Suppressor macrophage treated with lipopolysaccharide for 4 hours (primary cell): ENCODE measurements at places on chromosomes 11 and 22.
A peak's percentile ranks its signal among the peaks of the same experiment; 100 is the strongest.

DNA sequence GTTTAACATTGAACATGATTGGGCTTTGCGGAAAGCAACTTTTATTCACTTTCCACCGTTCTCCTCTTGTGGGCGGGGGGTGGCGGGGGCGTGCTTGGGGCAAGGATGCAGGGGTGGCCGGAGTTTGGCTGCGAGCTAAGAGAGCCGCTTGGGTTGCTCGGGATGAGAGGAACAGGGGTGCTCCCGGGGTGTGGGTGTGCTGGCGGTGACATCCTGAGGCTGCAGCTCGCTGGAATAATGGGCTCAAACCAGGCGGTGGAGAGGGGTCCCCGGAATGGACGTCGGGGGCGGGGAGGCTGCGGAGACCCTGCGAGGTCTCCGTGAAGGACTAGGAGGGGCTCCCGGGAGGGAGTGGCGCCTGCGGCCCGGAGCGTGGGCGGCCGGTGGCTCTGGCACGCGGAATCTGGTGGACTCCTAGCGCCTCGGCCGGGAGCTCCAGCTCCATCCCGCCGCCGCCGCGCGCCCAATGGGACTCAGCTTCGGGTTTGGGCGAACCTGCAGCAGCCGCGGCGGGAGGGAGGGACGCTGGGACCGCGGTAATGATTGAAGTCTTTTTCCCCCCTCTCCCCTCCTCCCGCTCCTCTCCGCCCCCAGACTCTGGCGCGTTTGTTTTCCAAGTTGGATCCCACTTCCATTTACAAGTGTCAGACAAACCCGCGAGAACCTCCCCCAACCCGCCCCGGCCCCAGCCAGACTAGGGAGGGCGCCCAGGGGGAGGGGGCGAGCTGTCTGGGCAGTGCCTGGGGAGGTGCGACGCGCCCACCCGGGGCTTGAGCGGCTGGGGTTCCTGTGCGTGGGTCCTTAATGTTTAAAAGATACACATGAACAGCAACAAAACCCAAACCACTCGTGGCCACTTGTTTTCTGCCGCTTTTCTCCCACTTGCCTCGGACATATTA lies 2.0 kb downstream of the FAT3 start:
- DNase-seq = no peak

GRCh38 chr11:70016666-70017367 lies 61.3 kb upstream of the ANO1 start:
- DNase-seq = no peak

GRCh38 chr22:23357053-23357452 lies 176.7 kb downstream of the BCR start:
- no peak for DNase-seq

DNA sequence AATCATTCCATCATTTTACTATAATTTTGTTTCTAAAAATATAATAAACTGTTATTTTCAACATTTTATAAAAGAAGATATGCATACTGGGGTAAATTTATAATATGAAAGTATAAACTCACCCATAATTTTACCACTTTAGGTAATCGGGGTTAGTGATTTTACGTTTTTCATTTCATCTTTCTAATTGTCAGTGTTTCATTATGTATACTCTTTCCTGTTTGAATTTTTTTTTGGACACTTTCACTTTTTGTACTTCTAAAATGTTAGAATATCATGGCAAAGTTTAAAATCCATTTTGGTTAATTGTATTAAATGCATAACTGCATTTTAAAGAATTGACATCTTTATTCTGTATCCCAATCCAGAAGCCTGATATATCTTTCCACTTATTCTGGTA lies 115.8 kb downstream of the METTL15 start:
- no peak for DNase-seq

DNA sequence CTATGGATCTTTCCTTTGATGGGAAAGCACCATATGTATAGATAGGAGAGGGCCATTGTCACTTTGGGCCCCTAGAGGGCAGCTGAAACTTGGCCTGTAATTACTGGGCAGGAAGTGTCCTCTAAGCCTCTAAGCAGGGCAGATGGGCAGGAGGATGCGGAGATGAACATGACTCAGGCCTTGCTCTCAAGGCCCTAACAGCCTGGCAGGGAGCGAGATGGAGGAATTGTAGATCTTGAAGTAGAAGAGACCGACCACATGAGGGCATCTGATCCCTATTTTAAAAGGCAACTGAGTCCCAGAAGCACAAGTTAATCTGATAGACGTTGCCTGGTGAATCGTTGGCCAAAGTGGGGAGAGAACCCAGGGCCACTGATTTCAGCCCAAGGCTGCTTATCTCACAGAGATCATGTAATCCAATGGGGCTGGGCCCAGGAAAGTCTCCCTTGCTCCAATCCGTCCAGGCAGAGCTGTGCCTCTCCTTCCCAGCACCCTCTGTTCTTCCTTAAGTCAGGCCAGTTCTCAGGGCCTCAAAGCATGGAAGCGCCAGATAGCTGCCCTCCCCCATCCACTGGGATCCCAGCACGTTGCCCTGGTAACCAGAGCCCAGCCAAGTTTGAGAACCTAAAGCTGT lies 2.5 kb upstream of the SEPTIN3 start:
- DNase-seq = peak; percentile 88

DNA sequence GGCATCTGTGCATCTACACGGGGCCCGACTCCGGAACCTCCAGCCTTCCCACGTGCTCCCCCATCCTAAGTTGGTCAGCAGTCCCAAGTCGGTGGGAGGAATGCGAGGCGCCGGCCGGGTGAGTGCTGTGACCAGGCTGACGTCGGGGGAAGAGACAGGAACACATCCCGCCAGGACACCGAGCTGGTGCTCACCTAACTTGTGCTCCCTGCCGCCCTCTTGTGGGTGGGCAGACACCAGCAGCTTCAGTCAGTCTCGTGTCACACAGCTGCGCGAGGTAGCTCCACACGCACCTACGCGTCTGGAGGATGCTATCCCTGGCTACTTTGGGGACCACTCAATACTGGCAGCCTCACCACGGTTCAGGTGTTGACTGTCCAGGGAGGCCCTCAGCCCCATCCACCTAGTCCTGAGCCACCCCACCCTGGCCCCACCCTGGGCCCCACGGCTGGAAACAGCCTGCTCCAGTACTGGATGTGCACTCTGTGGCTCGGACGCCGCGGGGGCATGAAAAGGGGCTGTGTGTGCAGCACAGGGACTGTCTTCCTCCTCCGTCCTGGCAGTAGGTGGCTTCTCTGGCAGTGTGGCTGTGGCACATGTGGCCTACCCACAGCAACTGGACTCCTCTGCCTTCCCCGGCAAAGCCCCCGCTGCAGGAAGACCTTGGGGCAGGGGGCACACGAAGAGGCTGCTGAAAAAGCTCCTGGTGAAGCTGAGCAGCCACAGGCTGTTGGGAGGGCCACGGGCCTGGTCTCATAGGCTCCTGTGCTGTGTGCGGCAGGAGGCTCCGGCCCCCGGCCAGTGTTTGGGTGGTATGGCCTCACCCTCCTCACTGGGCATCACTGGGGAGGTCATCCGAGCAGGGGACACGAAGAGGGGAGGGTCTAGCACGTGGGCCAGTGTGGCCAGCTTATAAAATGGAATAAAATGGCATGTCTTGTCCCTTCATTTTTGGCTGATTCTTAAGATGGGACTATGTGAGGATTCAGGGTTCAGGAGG lies 11.2 kb upstream of the BID start:
- peak; percentile 79 for DNase-seq

GRCh38 chr22:49587421-49587820 lies 240.3 kb downstream of the BRD1 start:
- DNase-seq = no peak

- DNase-seq = no peak
Measured at GRCh38 chr22:41429232-41429950, 17.2 kb downstream of the TOB2 start.

DNA sequence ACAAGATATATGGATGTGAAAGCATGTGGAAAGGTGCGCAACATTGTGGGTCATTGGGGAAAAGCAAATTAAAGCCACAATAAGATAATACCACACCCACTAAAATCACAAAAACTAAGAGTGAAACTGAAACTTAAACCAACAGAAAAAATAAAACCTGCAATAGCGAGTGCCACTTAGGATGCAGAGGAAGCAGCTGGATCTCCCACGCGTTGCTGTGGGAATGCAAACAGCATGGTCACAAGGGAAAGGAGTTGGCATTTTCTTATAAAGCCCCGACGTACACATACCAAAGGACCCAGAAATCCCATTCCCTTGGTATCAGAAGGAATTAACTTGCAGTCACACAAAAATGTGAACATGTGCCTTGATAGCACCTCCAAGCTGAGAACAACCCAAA lies 712.0 kb downstream of the TBC1D22A start:
- DNase-seq = peak; percentile 2

- DNase-seq = peak; percentile 82
Measured at GRCh38 chr22:38202437-38203089, 769 bp downstream of the MAFF start.

DNA sequence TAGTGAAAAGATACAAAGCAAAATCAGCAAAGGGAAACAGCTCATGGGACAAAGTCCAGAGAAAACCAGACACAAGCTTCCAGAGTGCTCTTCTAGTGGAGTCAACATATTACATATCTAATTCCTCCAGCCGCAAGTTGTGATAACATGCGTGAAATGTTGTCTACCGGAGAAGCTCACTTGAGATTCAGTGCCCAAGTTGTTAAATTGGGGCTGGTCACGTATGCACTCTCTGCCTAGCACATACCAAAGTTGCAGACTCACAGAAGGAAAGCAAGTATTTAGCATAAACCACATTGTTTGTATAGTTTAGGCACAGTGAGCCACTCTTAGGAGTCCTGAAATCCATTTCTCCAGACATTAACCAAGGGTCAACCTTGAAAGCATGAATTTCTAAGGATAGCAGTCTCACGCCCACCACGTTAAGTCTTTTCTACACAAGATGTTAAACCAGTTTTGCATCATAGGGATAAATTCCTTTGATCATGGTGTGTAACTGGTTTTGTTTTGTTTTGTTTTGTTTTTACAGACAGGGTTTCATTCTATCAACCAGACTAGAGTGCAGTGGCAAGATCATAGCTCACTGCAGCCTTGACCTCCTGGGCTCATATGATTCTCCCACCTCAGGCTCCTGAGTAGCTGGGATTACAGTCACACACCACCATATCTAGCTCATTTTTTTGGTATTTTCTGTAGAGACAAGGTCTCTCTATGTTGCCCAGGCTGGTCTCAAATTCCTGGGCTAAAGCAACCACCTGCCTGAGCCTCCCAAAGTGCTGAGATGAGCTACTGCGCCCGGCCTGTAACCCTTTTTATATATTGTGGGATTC lies 39.5 kb upstream of the EP300 start:
- no peak for DNase-seq

- DNase-seq = no peak
Measured at GRCh38 chr11:68810164-68810563, 31.6 kb downstream of the CPT1A start.

DNA sequence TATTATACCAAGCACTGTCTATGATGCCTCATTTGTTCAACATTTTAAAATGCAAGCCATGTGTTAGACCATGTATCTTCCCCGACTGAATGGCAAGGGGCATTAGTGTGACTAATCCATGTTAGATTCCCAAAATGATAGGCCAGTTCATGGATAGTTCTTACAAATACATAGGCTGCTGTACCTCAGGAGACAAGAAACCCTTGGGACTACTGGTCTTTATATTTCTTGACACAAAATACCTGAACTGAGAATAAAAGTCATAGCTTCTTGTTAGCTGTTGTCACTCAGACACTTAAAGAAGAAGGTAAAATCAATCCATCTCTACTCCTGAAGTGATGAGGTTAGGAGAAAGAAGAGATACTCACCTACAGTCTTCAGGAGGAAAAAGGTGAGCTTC lies at the start of gene OR8D4:
Gene OR8D4 (plus strand): TSS at position 301 of the 400 bp plus-strand sequence. CDS start 4,265 bp downstream, outside the sequence.
- DNase-seq = no peak

- no peak for DNase-seq
Measured at GRCh38 chr11:56909080-56909479, 79.6 kb upstream of the OR5AK2 start.

GRCh38 chr22:39631381-39632286 lies 61.1 kb downstream of the CACNA1I start:
- DNase-seq = no peak

GRCh38 chr22:35977136-35977535 lies 51.5 kb downstream of the RBFOX2 start:
- no peak for DNase-seq

DNA sequence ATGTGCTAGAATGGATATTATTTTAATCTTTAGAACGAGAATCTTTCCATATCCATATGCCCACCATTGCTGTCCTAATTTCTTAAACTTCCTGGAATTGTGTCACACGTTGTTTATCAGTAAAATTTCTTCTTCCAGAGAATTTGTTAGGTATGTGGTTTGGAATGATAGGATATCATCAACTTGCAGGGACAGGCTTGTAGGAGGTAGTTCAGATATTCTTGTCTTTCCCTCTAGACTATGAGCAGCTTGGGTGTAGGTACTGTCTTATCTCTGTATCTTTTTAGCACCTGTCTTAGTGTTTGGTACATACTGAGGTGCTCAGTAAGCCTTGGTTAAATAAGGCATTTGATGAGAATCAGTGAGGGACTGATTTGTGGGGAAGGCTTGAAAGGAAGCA lies 3.4 kb downstream of the CTNND1 start:
- DNase-seq = no peak

GRCh38 chr11:1834779-1835670 lies at the start of gene SYT8:
Gene SYT8 (plus strand): TSS chr11:1834990. CDS start chr11:1835106, 116 bp downstream.
- no peak for DNase-seq

DNA sequence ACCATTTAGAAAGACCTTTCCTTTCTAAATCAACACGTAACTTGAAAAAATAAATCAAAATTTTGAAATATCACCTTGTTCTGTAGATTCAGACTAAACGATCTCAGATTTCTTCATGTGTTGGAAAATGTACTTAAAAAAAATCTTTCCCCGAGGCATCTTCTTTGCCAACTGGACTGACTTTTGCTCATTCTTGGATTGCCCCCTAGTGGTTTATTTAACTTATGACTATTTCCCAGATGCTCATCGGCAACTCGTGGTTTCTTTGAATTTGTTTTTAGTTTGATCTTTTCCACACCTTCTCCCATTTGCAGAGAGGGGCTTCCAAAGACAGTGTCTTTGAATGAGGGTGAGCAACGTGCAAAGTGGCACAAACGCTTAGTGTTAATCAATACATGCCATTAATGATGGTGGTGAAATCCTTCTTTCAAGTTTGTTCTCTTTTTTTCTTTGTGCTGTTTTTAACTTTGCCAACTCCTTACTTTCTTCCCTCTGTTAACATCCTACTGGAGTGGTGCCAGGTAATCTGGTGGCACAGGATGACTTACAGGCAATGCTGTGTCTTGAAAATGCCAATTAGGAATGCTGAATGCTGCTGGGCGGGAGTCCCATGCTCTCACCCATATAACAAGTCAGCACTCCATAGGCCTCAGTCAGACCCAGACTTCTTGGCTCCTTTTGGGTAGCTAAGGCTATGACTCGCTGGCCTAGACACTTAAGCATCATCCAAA lies 18.3 kb downstream of the PRSS23 start:
- peak; percentile 74 for DNase-seq

GRCh38 chr22:32680277-32680676 lies 121.2 kb upstream of the TIMP3 start:
- DNase-seq = no peak

- DNase-seq = no peak
Measured at GRCh38 chr11:9028581-9028980, 24.8 kb upstream of the NRIP3 start.

GRCh38 chr22:27730641-27731433 lies 70.7 kb downstream of the MN1 start:
- DNase-seq = no peak
